T-cell (primary cell): ENCODE measurements at places on chromosomes 3 and 15. TPM values are rescaled to one million over a fixed set of nuclear protein-coding genes. Genes with fewer than 3 reads are reported as not detected.

Gene EPHB3
- 0.36 TPM for total RNA-seq

Gene FEZF2
- total RNA-seq, result not detected

Gene UACA
- total RNA-seq, result 0.73 TPM

Gene GOLGA8T
- total RNA-seq, result 0.26 TPM

Gene GUCA1C
- total RNA-seq, result not detected

Gene SCAMP5
- total RNA-seq, result 8.2 TPM

Gene MGA
- 52.5 TPM for total RNA-seq

Gene MESP1
- 0.35 TPM for total RNA-seq

Gene ASB14
- total RNA-seq, result not detected

GRCh38 chr15:86854176-86854575 lies 774.5 kb downstream of the AGBL1 start:
- H3K4me3 ChIP-seq, result no peak overlapping the region
- H3K27me3 ChIP-seq, result no peaks in the 10 kb centered on the region
- H3K4me1 ChIP-seq, result no peaks in the 10 kb centered on the region
- DNase-seq, result no peak
- no peak overlapping the region for H3K27ac ChIP-seq

DNA sequence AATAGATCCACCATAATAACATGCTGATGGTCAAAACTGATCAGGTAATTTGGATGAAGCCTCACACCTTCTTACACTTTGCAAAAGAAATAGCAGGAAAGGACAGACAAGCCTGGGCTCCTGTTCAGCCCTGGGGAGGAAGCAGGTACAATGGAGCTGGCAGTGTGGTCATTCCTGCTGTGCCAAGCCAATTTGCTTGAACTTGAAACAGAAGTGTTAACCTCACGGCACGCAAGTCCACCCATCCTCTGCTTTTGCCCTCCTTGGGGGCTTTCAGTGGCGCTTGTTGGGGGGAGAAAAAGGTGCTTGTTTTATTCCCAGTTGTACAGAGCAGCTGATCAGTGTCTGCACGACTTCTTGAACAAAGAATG lies 36.8 kb upstream of the RFTN1 start:
- H3K4me3 ChIP-seq, result no peak overlapping the region
- H3K27ac ChIP-seq, result no peak overlapping the region
- H3K4me1 ChIP-seq, result peaks cover 2% of the 10 kb centered on the region
- H3K27me3 ChIP-seq, result peaks cover 4% of the 10 kb centered on the region
- no peaks in the 10 kb centered on the region for H3K36me3 ChIP-seq
- no peak for DNase-seq

GRCh38 chr3:36192901-36193300 lies 187.4 kb upstream of the STAC start:
- no peak for DNase-seq
- no peak overlapping the region for H3K4me3 ChIP-seq
- H3K27ac ChIP-seq, result no peak overlapping the region
- no peaks in the 10 kb centered on the region for H3K4me1 ChIP-seq

DNA sequence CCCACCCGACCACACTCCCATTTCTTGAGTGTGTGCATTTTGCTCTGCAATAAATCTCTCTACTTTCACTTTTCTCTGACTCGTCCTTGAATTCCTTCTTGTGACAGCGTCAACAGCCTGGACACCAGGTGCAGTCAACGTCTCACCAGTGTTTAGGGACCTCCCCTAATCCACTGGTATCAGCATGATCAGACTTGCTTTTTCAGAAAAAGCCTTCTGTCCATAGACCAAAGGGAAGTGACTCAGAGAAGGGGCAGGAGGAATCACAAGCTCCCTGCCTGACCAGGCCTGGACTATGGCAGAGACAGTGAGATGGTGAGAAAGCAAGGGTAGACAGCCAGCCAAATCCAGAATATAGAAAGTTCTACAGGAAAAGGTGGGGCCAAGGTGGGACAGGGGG lies 15.5 kb downstream of the CCR5 start:
- no peaks in the 10 kb centered on the region for H3K36me3 ChIP-seq
- H3K27me3 ChIP-seq, result no peaks in the 10 kb centered on the region
- no peak overlapping the region for H3K27ac ChIP-seq
- H3K4me3 ChIP-seq, result no peak overlapping the region
- DNase-seq, result no peak
- H3K4me1 ChIP-seq, result peaks cover 5% of the 10 kb centered on the region

DNA sequence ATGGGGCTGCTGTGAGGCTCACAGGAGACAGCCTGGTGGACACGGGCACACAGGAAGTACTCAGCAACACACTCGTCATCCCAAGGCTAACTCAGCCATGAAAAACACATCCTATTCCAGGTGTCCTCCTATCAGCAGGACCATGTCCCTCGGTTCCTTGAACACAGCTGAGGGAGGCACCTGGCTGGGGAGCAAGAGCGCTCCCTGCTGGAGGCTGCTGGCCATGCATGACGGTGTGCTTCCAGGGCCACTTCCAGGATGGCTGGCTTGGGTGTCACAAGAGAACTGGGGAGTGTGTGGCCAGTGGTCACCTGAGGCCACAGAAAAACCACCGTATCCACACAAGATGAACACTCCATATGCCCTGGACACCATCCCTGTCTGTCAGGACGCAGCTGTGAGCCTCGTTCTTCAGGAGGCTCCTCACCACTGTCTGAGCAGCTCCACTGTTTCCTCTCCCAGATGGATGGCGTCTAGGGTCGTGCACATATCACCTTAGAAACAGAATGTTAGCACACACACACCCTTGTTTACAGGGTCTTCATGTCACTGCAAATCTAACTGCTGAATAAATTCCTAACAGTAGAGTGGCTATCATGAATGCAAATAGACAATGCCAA lies 31.0 kb downstream of the POC1A start:
- no peaks in the 10 kb centered on the region for H3K27me3 ChIP-seq
- H3K27ac ChIP-seq, result no peak overlapping the region
- H3K4me3 ChIP-seq, result no peak overlapping the region
- peaks cover 8% of the 10 kb centered on the region for H3K4me1 ChIP-seq
- peaks cover 3% of the 10 kb centered on the region for H3K36me3 ChIP-seq
- peak; percentile 58 for DNase-seq

GRCh38 chr3:11570789-11571495 lies 72.8 kb downstream of the VGLL4 start:
- H3K4me3 ChIP-seq, result no peak overlapping the region
- H3K4me1 ChIP-seq, result peaks cover 6% of the 10 kb centered on the region
- no peak for DNase-seq
- peaks cover 16% of the 10 kb centered on the region for H3K36me3 ChIP-seq

DNA sequence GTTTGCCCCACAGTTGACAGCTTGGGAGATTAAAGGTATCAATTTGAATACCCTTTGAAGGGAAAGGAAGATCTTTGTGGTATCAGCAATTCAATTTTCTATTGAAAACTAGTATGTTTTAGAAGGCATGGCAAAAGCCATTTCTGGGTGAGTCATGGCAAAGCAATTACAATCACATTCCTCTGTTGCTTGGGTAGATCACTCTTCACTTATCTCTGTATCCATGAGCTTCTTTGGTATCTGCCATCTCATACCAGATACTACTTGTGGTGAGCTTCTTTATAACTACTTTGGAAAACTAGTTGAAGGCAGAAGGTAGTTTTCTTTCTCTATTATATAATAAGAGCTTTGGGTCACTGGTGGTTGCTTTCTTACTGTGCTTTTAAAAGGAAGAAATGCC lies 28.3 kb upstream of the LSAMP start:
- no peak for DNase-seq
- H3K4me3 ChIP-seq, result no peak overlapping the region
- no peaks in the 10 kb centered on the region for H3K27me3 ChIP-seq
- no peak overlapping the region for H3K27ac ChIP-seq
- no peaks in the 10 kb centered on the region for H3K36me3 ChIP-seq
- H3K4me1 ChIP-seq, result no peaks in the 10 kb centered on the region

- H3K4me1 ChIP-seq, result no peaks in the 10 kb centered on the region
- no peak for DNase-seq
- H3K27me3 ChIP-seq, result no peaks in the 10 kb centered on the region
These were observed 122.1 kb downstream of the CNTN6 start for GRCh38 chr3:1214933-1215332.

DNA sequence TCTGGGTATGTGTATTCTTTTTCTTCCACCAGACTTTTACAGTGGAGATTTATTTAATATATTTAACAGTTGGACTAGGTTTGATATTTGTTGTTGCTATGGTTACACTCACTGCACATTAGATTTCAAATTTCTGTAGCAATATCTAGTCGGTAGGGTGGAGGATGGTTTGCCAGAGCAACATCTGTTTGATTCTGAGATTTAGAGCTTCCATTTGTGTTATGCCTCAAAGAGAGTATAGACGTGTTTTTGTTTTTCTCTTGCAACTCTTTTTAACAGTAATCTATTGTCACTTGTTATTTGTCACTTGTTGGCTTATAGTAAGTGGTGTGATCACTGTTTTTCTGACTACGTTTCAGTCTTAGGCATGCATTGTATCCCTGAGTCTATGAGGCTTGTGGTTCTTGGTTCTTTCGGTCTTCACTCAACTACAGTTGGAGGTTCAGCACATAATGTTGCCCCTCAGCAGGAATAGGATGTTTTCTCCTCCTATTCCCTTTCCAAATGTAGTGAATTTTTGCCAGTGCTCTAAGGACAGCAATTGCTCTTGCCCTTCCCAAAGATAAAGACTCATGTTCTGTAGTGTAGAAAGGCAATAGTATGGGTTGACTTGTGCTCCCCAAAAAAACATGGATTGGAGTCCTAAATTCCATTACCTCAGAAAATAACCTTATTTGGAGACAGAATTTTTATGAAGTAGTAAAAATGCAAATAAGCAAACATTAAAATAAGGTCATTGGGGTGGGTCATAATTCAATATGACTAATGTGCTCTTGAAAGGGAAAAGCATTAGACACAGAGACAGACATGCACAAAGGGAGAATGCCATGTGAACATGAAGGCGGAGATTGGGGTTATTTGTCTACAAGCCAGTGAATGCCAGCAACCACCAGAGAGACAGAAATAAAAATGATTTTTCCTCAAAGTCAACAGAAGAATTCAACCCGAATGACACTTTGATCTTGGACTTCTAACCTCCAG lies 692.1 kb downstream of the DIPK2A start:
- H3K36me3 ChIP-seq, result no peaks in the 10 kb centered on the region
- H3K27me3 ChIP-seq, result no peaks in the 10 kb centered on the region
- H3K4me1 ChIP-seq, result peaks cover 3% of the 10 kb centered on the region
- no peak overlapping the region for H3K27ac ChIP-seq
- no peak for DNase-seq

DNA sequence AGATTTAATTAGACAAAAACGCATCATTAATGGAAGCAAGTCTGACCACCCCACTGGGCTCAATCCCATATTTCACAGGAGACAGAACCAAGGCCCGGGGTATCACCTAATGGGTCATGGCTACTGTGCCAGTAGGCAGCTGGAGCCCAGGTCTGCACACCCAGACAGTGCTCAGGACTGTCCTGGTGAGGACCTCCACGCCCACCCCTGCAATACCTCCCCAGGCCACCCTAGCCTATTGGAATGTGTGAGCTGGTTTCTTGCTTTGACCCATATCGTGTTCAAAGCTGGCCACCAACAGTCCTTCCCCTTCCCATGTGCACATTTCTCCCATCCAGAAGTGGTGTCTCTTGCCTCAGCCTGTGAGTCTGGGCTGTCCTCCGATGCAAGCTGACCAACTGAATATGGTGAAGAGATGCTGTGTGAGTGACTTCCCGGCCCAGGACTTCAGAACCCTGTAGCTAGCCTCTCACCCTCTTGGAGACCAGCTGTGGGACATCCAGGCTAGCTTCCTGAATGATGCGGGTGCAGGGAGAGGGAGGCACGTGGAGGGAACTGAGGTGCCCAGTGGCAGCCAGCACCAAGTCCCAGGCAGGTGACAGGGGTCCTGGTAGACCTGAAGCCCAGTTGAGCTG lies 19.1 kb downstream of the SLC6A20 start:
- no peaks in the 10 kb centered on the region for H3K36me3 ChIP-seq
- no peak overlapping the region for H3K4me3 ChIP-seq
- peaks cover 9% of the 10 kb centered on the region for H3K4me1 ChIP-seq
- H3K27me3 ChIP-seq, result no peaks in the 10 kb centered on the region
- no peak overlapping the region for H3K27ac ChIP-seq
- DNase-seq, result no peak

GRCh38 chr15:48421362-48421761 lies 90.1 kb downstream of the DUT start:
- no peaks in the 10 kb centered on the region for H3K36me3 ChIP-seq
- H3K27me3 ChIP-seq, result no peaks in the 10 kb centered on the region
- H3K4me3 ChIP-seq, result no peak overlapping the region
- H3K27ac ChIP-seq, result no peak overlapping the region
